Stimulated activated CD4-positive, alpha-beta T cell treated with anti-CD3 and anti-CD28 coated beads, Interleukin-4, amount 100 ng/mL, for 24 hours (primary cell): ENCODE measurements at places on chromosomes 16 and 17.

GRCh38 chr16:10558746-10559641, 21.4 kb downstream of the EMP2 start:
- no peak for DNase-seq

- DNase-seq, result peak; percentile 82
Observed at GRCh38 chr16:78775161-78775561, 675.7 kb downstream of the WWOX start.

GRCh38 chr16:85359147-85359822, 247.0 kb upstream of the CIBAR2 start:
- no peak for DNase-seq

GRCh38 chr16:54363766-54364165, 77.2 kb upstream of the IRX3 start:
- DNase-seq, result no peak

DNA sequence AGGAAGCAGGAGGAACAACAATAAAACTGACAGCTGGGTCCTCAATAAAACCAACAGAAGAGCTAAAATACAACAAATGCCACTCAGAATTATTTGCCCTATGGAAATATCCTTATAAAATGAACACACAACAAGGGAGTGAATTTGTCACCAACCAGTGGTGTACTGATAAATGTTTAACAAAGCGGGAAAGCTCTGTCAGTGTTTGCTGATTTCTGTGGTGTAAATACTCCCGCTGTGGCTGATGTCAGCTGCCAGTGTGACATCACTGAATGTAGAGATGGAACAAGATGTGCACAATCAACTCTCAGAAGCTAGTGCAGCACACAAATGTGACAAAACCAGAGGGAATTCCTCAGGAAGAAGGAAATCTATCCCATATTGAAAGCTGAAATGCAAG, 51.9 kb downstream of the CDYL2 start:
- no peak for DNase-seq

DNA sequence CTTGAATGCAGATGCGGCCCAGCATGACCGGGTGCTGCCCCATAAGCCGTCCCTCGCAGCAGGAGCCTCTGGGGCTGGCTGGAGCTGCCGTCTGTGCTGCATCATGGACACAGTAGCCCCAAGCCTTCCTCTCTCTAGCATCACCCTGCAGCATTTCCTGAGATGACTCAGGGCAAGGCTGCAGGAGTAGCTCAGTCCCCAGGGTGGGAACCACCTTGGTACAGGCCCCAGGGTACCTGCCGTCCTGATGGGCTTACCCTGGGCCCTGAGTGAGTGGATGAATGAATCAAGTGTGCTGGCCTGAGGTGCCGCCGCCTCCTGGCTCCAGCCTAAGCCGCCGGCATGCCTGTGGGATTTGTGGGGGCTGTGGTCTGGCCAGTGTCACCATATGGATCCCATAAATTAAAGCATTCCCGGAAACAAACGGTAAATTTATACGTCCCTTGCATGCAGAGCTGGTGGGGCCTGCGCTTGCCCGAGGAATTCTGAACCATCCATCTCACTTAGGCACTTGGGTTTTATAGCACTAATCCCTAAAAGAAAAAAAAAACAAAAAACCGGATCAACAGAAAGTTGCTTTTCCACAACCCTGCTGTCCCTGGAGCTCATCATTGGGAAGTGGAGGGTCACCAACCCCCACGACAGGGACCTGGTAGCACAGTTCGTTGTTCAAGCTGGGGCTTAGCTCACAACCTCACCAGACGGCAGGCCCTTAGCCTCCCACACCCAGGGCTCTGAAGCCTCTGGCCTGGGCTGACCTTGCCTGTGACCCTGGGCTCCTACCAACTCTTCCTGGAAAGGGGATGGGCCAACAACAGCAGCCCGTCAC, 242.6 kb upstream of the CIBAR2 start:
- no peak for DNase-seq

DNA sequence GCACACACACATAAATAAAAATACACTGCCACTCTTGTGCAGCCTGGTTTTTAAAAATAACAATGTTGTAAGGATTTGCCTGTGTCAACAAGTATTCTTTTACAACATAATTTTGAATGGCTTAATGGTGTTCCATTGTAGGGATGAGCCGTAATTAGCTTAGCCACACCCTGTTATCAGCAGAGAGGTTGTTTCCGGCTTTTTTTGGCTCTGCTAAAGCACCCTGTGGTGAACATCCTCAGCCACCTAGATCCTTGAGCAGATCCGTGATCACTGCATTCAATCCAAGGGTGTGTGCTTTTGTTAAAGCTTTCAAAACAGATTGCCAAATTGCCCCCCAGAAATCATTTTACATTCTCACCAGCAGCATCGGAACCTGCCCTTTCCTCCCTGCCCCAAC, 7.0 kb downstream of the KATNB1 start:
- no peak for DNase-seq

DNA sequence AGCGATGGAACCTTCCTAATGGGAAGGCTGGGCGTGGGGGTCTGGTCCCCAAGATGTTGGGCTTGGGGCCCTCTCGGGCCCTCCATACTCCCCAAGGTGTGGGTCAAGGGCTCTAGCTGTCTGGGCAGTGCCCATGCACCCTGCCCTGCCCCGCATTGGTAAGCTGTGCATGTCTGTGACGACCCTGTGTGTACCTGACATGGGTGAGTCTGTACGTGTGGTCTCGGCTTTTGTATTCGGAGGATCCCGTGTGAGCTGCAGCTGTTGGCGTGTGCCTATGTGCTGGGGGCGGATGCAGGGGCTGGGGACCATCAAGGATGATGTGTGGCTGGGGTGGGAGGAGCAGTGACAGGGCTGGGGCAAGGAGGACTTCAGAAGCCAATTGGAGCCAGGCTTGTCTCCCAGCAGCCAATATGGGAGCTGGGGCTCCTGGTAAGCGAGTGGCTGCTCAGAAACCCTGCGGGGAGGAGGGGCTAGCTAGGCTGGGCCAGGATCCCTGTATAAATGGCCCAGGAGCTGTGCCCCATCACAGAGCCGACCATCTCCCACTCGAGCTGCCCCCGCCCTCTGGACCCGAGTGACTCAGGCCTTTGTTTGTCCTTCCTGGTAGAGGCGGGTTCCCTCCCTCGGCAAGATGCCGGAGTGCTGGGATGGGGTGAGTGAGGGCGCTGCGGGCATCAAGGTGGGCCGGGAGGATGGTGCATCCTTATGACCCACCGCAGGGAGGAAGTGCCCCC, at the start of gene NDRG4:
Gene NDRG4 (plus strand): TSS at position 529 of the 737 bp plus-strand sequence. CDS start 106 bp downstream, at position 635.
- peak; percentile 28 for DNase-seq

DNA sequence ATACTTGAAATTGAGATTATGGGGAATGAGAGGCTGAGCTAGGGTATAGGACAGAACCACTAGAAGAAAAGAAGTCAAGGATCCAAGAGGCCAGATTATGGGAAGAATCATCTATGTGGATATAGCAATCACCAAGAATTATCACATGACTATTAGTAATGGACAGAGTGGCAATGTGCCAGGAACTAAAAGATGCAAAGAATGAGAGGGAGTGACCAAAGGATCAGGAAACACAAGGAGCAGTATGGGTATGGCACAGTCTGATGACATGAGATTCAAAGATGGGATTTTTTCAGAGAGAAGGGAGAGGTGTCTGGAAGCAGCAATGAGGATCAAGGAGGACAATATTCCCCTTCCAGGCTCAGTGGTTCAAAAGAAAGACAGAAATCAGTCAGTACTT, 212.2 kb downstream of the AATF start:
- DNase-seq, result no peak

- DNase-seq, result no peak
Observed at GRCh38 chr17:15782866-15783265, 50.8 kb downstream of the TBC1D26 start.

- DNase-seq, result no peak
Observed at GRCh38 chr17:1180958-1181752, 1.4 kb upstream of the ABR start.

- DNase-seq, result no peak
Observed at GRCh38 chr16:57949595-57950238, 21.2 kb downstream of the CNGB1 start.

GRCh38 chr17:32854832-32855389, 22.0 kb downstream of the MYO1D start:
- DNase-seq, result no peak

DNA sequence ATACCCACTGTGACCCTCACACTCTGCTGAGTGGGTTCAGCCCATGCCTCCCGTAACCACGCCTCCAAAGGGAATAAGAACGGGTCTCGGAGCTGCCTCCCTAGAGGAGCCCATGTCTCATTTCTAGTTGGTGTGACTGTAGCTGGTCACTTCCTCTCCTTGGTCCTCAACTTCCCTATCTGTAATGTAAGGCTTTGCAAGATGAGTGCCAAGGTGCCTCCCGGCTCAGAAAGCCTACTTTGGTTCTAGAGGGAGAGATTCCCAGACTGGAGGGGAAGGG, 20.8 kb downstream of the C16orf74 start:
- no peak for DNase-seq

DNA sequence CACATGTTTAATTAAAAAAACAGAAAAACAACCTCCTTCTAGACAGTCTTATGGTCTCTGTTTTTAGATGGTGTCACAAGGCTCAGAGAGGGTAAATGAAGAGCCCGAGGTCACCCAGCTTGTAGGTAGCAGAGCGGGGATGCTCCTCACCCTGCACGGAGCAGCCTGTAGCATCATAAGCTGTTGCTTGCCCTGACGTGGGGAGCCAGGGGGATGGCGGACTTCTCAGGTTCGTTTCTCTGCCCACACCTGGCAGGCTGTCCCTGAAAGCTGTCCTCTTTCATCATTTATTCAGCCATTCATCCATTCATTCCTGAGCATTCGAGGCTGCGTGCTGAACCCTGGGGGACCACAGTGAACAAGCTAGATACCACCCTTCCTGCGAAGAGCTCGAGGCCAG, 75.7 kb upstream of the KSR1 start:
- DNase-seq, result no peak

GRCh38 chr17:30961209-30962188, 9.3 kb upstream of the RNF135 start:
- DNase-seq, result peak; percentile 11

GRCh38 chr17:5281814-5282641, at the start of gene RABEP1:
Gene RABEP1, plus strand, starts transcription at chr17:5282284. Its CDS starts 203 bp downstream, at chr17:5282487.
- peak; percentile 94 for DNase-seq

DNA sequence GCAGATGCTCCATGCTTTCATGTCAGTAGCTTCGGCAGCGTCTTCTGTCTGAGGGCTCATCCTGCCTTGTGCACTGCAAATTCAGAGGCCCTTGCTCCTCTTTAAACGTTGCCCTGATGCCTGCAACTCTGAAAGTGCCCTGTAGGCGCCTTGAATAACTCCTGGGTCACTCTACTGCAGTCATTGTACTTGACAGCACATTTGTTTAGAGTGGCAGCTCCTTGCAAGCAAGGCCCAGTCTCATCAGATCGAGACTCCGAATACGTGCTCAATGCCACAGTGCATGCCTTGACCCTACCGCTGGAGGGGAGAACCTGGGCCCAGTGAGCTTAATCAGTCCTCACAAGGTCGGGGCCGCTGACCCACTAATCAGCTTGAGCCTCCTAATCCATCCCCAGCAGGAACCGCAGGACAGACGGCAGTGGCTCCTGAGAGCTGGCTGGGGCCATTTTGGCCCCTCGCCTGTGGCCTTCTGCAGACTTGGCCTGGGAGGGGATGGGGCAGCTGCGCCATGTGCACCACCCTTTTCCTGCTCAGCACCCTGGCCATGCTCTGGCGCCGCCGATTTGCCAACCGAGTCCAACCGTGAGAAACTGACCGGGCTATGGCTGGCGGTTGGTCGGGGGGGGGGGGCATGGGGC, at the start of gene PRCD:
Gene PRCD (plus strand): TSS at position 414 of the 641 bp plus-strand sequence. CDS start 98 bp downstream, at position 512.
- DNase-seq, result no peak

- DNase-seq, result no peak
Observed at GRCh38 chr17:81228834-81229665, 6.3 kb upstream of the CEP131 start.

DNA sequence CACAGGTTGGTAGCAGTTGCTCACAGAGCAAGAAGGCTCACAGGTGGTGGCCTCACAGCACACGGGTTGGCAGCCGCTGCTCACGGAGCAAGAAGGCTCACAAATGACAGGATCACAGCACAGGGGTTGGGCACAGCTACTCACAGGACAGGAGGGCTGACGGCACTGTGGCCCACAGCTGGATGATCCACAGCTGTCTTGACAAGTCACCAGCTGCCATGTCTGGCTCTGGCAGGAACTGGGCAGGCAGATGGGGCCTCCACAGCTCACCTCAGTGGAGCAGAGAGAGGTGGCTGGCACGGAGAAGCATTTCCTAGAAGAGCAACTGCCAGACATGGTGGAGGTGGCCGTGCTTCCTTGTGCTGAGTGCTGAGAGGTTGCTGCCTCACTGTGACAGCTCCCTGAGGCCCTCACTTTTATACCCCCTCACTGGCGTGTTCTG, at the start of gene KRTAP16-1:
Gene KRTAP16-1 (minus strand): TSS at position 392 of the 442 bp plus-strand sequence. CDS start 56 bp downstream, at position 336.
- peak; percentile 31 for DNase-seq

GRCh38 chr16:24771132-24771778, 41.8 kb downstream of the TNRC6A start:
- no peak for DNase-seq

GRCh38 chr16:79334127-79334526, 266.4 kb downstream of the MAF start:
- peak; percentile 18 for DNase-seq

DNA sequence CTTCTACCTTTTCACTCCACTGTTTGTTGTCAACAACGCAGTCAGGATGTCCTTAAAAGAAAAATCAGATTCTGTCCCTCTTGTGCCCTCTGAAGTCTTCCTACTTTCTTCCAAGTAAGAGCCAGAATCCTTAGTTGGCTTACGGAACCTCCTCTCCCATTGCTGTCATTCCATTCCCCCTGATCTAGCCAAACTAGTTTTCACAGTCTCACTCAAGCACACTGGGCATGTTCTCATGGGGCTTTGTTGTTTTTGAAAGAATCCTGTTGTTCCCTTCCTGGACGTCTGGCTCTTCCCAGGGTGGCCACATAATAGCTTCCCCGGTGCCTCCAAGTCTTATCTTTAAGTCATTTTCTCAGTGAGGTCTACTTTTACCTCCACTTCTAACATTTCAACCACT, 158.6 kb upstream of the ELAC2 start:
- no peak for DNase-seq

GRCh38 chr16:56849690-56850680, 15.0 kb upstream of the SLC12A3 start:
- DNase-seq, result no peak

DNA sequence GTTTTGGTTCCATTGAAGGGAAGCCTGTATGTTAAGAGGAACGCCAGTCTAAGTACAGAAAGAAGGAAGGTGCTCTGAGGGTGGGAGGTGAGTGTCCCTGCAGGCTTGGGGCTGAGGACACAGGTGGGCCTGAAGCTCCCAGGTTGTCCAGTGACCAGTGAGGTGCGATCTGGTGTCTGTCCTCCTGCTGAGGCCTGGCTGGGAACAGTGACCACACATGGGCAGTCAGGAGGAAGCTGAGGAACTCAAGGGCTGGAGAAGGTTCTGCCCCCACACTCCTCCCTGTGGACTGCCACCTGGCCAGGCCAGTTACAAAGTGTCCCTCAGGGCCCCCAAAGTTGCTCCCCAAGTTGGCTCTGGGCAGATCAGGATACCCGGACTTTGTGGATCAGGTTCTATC, 102.1 kb downstream of the N4BP1 start:
- DNase-seq, result no peak
